BJ (cell line): ENCODE measurements at places on chromosomes 13 and 19.

DNA sequence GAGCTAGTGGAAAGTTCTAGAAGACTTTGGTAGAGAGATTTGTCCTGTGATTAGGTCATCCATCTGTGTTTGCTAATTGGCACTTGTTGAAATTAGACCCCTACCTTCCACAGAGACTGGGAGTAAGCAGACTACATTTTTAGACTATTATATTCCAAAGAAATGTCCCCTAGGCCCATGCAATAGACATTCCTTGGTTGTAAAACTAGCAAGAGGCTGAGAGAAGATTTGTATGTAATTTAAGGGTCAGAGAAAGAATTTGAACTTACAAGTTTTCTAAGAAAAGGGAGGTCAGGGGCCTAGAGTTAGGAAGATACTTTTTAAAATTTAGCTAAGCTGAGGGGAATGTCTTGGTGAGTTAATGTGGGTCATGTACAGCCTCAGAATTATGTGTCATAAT lies 470.7 kb upstream of the SLITRK1 start:
- peak; percentile 23 for DNase-seq

DNA sequence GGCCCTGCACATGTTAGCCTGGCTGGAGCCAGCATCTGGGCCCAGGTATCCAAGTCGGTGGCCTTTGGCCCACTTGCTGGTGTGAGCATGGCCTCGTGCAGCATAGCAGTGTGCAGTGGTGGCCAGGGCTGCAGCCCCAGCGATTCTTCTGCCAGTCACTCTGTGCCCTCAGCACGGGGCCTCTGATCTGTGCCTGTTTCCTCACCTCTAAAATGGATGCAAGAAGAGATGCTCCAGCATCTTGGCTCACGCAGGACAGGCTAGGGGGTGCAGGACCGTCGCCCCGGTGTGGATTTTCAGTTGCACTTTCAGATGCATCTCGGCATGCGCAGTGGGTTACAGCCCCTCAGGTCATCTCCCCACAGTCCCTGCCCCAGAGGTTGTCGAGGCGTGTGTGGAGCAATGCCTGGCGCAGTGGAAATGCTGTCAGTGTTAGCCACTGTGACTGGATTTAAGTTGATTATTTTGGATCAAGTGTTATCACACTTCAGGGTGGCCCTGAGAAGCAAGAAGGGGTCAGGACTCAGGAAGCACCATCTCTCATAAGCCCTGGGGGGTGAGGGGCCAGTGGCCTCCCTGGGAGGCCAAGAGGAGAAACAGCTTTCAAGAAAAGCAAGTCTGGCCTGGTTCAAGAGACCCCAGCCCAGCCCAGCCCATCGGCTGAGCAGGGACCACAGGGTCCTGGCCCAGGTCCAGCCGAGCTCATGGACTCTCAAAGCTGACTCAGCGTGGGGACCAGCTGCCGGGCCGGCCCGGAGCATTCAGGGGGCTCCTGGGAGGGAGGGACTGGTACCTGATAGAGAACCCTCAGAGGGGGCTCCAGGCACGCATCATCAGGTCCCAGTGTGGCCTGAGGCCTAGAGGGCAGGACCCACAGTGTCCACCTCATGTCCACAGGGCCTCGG lies 27.8 kb downstream of the AP1M1 start:
- DNase-seq: no peak

DNA sequence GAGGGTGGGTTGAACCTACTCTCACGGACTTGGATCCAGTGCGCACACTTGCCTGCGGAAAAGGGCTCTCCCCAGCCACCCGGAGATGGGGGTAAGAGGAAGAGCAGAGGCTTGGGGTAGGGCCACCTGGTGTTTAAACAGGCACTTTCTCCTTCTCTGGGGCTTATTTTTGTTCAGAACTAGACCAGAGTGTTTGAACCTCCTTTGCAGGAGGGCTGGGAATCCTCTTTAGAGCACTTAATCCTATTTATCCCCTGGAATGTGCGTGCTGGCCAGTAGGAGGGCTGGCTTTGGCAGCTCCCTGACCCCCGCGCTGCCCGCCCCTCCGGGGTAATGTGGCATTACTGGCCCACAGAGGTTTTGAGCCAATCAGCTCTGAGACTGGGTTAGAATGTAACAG lies 2.0 kb downstream of the RGS9BP start:
- DNase-seq: no peak

GRCh38 chr13:99155821-99156220 lies 44.8 kb upstream of the UBAC2 start:
- DNase-seq: no peak

DNA sequence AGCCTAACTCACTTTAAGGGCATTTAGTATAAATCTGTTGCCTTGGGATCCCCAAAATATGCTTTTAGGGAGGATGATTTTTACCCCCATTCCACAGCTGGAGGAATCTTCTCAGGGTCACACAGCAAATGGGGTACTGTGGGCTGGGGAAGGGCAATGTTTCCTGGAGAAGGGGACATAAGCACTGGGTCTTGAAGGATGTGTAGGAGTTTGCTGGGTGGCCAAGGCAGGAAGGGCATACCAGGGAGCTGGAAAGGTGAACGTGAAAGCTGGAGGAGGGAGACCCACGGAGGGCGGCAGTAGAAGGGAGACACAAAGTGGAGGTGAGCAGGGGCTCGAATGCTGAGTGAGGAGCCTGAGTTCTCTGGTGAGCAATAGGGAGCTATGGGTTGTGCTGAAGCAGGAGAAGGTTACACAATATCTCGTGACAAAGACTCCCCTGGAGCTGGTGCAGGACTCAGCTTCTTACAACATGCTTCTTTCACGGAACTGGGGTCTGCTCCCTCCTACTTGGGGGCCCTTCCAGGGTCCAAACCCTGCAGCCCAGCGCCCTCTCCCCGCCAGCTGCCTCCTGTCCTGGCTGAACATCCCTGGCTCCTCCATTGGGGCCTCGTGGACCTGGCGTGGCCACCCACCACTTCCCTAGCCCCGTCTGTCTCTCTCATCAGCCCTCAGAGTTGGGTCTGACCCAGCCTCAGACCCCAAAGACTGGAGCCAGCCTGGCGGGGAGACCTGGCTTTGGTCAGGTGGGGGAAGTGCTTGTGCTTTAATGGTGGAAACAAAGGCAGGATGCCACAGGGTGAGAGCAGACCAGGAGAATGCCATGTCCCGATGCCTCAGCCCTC lies 11.1 kb downstream of the CILP2 start:
- DNase-seq: no peak

- no peak for DNase-seq
Observed at GRCh38 chr13:32538143-32538620, 413 bp downstream of the N4BP2L2 start.

DNA sequence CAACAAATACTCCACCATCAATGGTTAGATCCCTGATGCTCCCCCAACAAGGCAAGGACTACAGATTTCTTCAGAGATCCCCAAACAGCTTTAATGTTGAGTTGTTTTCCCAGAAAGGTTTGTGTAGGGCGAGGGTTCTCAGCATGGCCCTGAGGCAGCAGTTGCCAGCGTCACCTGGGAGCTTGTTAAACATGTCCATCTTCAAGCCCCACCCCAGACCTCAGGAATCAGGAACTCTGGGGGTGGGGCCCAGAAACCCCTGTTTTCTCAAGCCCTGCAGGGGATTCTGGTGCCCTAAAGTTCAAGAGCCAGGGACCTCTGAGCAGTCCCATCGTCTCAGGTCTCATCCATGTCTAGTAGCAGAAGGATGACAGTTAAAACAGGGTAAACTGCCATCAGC lies 9.6 kb downstream of the EFNB2 start:
- DNase-seq: no peak

- peak; percentile 93 for DNase-seq
Observed at GRCh38 chr19:17075035-17075863, at the start of the genes HAUS8 and MYO9B. HAUS8 (minus strand) TSS chr19:17075452; CDS start chr19:17075422, 30 bp downstream. MYO9B (plus strand) TSS chr19:17075777; CDS start chr19:17101718, 25,941 bp downstream.

DNA sequence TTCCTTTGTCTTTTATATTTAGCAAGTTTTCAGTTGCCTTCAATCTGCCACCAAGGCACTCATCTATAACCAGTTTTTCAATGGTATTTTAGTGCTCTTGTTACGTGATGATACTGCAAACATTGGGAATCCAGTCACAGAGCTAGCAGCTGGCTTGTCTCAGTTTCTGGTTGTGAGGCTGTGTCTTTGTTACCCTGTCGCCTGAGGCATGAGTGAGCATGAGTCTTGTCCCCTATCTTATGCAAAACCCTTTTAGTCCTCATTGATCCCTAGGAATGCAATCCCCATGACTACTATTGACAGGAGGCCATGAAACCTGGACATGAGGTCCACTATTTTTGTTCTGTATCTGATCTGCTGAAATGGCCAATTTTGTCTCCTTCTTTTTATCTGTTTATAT lies 391.0 kb downstream of the LMO7 start:
- no peak for DNase-seq
